Midbrain (tissue), 1 donor: ENCODE measurements at places on chromosomes 12 and 14.
A peak's percentile ranks its signal among the peaks of the same experiment; 100 is the strongest.

DNA sequence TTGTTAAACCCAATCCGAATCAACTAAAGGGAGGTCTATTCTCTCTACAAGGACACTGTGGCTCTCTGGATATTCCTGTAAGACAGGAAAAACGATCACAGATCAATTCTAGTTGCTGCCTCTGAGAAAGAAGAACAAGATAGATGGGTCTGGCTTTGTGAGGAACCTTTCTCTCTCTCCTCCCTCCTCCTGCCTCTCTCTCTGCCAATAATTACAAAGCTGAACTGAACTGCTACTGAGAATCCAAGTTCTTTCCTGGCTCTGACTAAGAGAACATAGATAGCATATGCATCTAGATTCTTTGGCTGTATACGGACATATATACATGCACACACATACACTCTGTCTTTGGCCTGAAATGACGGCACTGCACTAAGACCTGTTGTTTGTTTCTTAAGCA lies 27.6 kb downstream of the ETV6 start:
- DNase-seq, result no peak

GRCh38 chr12:508145-508544 lies 48.4 kb downstream of the B4GALNT3 start:
- no peak for DNase-seq

- DNase-seq, result no peak
Measured at GRCh38 chr14:68694516-68695235, 98.2 kb downstream of the ZFP36L1 start.

- DNase-seq, result no peak
Measured at GRCh38 chr12:112427760-112428159, 9.0 kb downstream of the PTPN11 start.

GRCh38 chr14:91103116-91103515 lies 10.8 kb upstream of the DGLUCY start:
- no peak for DNase-seq

GRCh38 chr12:88328090-88328489 lies 186.0 kb downstream of the TMTC3 start:
- DNase-seq, result no peak

DNA sequence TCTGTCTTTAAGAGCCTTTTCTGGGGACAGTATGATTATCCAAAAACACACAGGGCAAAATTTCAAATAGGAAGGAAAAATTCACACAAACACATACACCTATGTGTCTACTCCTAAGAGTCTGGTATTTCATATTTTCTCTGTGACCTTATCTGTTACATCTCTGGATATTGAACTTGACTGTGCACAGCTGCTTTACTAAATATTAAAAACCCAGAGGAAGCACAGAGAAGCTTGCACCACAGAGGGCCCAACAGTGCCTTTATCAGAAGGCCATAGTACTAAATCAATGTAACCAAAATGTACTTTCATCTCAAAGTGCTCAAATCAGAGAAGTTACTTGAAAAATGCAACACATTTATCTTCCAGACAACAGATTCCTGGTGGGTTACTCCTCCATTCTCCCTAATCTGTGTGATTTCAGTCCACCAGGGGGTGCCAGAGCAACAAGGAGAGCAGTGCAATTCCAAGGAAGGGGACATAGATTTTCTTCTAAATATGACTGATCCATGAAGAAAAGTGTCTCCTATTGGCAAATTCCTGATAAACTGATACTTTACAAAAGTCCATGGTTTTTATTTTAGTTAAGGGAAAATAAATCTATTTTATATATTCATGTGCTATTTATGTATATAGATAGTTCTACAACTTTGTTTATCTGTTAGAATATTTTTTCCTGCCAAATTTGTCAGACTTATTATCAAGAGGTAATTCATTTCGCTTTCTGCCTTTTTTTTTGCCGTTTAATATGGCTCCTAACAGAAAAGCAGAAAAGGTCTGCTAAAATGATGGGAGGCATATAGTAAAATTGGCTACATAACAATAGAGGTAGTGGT lies 617.6 kb downstream of the LRFN5 start:
- peak; percentile 60 for DNase-seq

DNA sequence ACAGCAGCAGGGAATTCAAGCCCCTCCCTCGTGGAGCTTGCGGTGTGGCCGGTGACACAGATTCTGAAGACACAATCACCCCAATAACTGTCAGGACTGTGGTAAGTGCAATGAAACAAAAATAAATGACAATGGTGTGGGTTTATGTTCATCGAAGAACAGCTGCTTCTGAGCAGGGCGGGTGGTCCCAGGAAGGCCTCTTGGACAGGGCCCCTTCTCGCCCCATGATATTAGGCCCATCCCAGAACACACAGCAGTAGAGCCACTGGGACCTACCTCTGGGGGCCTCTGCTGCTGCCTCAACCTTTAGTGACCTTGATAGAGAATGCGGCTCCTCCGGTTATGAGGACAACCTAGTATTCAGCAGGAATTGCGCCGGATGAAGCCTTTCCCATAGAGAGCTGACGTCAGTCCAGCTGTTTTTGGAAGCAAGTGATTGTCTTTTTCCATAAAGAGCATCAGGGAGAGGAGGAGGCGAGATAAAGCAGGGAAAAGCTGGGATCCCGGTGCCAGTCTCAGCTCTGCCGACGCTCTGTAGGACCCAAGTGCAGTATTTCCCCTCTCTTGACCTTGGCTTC lies 84.1 kb upstream of the BCL11B start:
- DNase-seq, result no peak

- no peak for DNase-seq
Measured at GRCh38 chr14:101217616-101218371, 314.3 kb upstream of the RTL1 start.

- DNase-seq, result peak; percentile 48
Measured at GRCh38 chr12:68611094-68611805, 551 bp downstream of the RAP1B start.

DNA sequence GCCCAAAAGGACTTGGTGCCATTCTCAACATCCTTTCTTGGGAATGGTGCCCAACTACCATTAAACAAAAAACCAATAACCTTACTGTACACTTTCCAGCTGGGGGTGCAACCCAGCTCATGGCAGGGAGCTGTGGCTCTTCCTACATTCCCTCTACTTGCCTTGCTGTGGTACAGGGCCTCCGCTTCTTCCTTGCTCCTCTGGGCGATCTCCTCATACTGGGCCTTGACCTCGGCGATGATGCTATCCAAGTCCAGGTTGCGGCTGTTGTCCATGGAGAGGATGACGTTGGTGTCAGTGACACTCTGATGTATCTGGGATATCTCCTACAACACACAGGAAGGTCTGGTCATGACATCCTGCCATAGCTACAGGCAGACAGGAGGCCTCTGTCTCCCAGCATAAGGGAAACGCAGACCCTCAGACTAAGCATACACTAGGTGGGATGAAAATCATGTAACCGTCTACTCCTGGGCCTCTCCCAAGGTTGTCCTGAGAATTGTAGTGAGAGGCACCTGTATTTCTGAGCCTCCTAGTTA lies 3.9 kb downstream of the KRT2 start:
- no peak for DNase-seq

DNA sequence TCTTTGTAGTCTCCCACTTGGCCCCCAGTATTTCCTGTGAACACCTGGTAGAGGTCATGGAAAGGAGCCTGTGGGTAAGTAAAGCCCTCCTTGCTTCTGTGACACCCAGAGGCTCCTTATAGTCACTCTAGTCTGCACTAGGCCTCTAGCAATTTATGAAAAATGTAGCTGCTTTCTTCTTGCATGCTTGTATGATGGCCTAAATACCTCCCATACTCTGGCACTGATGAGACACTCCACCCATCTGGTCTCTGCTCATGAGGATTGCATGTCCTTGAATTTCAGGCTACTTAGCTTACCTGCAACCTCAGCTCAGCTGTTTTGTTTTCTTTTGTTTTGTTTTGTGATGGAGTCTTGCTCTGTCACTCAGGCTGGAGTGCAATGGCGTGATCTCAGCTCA lies 4.6 kb upstream of the A2ML1 start:
- DNase-seq, result no peak

DNA sequence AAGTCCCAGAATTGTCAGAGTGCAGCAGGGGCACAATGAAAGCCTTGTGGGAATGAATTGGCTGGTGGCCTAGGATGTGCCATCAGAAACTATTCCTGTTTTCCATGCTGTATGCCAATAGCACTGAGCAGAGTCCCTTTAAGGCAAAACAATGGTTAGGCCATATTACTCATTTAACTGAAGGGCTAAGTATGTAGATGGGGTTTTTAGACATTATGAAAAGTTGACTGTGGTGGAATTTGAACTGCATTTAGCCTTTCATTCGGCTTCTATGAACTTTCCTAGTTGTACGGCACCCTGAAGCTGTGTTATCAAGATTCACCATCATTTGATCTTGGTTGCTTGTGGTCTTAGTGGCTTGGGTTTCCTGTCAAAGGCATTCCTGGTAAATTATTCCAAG lies 24.8 kb downstream of the IL26 start:
- DNase-seq, result no peak

DNA sequence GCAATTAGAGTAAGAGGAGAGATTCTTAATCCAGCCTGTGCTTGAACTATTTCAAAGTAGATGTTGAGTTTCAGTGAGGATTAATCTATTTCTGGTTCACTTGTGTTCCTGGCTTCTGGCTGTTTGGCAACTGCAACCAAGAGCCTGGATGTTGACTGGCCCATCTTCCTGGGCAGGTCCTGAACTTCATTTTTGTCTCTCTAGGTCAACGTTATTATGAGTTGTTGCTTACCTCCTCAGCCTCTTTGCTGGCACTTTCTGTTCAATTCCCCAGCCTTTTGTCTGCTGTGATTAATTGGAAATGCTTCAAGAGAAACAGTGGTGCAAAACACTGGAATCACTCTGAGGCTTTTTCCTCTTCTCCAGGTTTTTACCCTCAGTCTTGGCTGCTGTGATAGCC lies 56.8 kb downstream of the TMEM132D start:
- no peak for DNase-seq

- DNase-seq, result no peak
Measured at GRCh38 chr14:41355866-41356265, 250.8 kb upstream of the LRFN5 start.

DNA sequence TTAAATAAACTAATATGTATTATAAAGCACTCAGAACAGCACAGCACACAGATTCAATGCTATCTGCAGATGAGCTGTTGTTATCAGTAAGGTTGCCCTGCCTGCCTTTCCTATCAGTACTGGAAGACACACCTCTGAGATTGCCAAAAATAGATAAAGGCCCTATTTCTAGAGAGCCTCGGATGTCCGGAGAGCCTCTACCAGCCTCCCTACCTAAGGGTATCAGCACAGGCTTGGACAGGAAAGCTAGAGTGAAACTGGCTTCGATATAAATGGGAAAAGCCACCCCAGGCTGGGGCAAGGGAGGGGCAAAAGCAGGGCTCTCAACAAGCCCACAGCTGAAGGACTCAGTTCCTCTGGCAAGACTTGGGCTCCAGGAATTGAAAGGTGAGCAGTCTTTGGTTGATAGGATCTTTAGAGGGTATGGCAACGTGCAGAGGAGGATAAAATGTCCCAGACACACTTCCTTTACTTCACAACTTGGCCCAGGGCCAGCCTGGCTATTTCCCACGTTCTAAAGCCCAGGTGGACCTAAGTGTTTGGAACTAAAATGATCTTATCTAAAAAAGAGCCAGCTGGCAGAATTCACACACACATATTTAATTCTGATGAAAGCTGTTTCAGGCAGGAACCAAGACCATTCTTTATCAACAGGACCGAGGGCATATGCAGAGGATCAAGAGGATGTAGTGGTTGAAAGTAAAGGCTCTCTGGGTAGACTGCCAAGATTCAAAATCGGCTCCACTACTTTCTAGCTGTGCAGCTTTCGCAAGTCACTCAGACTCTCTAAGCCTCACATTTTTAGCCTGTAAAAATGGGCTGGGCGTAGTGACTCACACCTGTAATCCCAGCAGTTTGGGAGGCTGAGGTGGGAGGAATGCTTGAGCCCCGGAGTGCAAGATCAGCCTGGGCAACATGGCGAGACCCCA lies 37.8 kb upstream of the ITPR2 start:
- DNase-seq, result no peak

GRCh38 chr14:68495101-68496039 lies 297.5 kb downstream of the ZFP36L1 start:
- no peak for DNase-seq

GRCh38 chr14:95151561-95151960 lies 5.8 kb downstream of the DICER1 start:
- no peak for DNase-seq

GRCh38 chr12:21252070-21252469 lies 82.6 kb downstream of the SLCO1A2 start:
- DNase-seq, result no peak

DNA sequence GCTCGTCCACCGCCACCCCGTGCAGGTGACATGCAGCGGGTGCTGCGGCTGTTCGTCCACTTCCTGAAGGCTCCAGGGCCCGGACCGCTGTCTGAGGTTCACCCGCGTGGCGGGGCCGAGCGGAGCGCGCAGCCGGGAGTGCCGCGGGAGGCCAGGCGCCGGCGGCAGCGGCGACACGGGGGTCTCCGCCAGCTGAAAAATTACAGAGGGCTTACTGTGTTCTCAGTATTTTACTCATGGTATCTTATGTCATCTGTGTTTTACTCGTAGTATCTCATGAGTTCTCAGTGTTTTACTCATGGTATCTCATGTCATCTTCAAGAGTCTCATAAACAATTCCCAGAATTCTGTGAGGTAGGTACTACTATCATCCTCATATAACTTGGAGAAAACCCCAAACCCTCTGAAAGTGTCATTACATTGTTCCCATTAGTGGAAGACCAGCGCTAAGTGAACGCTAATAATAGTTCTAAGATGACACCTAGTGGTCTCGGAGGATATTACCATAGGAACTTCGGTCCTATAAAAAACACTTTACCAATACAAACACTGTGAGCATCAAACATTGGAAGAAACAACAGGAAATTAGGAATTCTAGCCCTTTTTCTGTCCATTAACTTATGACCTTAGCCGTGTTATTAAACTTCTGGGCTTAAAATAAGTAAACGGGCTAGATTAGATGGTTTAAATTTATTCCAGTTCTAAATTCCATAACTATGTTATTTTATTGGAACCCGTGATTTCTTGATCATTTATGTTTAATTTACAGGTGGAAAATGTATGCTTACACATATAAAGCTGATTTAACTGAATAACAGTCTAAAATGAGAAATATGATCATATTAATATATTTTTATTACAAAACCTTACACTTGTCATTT lies 32.4 kb downstream of the AK7 start:
- peak; percentile 78 for DNase-seq

- peak; percentile 80 for DNase-seq
Measured at GRCh38 chr14:83463500-83464098, 1929.9 kb upstream of the SEL1L start.

GRCh38 chr12:32397696-32398095 lies 1.7 kb upstream of the FGD4 start:
- no peak for DNase-seq
